ENCODE measurements at places on chromosomes 7 and 10.

DNA sequence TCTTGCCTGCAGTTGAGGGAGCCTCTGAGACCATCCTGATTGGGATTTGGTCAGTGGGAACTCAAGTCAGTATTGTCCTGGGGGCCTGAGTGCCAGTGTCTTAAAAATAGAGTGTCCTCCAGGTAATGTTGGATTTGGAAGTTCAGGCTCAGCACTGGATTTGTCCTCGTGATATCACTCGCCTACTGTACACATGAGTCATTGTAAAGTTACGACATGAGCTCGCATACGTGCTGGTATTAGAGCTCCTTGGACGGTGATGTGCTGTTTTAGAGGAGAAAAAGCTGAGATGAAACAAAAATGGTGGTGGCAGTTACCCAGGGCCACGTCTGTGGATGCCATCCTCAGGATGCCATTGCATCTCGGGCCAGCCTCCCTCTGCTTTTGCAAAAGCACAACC, 78.2 kb downstream of the MGMT start:
- DNase-seq, result no peak

DNA sequence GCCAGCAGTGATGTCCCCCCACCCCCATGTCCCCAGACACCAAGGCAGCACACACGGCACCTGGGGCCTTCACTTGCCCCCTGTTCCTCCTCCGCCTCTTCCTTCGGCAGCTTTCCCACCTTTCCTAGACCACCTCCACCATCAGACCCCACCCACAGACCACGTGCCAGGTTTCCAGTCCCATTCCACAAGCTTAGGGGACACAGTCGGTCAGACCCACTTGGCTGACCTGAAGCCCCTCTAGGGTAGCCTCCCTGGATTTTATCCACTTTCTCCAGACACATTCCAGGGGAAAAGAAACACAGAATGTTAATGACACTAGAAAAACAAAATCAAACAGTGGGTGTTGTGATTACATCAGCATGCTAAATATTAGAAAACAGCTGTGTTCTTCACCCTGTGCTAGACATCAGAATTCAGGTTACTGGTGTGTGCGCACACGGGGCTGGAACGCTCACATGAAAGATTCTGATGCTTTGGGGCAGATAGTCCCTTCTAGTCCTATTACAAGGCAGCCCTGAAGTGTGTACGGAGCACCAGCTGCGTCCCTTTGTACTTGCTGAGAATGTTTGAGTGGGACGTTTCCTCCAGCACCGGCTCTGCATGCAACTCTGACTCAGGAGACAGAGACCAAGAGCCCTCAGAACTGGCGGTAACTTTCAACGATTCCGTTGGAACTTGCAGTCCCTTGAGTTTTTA, 75.5 kb upstream of the PPP2R2D start:
- no peak for DNase-seq

DNA sequence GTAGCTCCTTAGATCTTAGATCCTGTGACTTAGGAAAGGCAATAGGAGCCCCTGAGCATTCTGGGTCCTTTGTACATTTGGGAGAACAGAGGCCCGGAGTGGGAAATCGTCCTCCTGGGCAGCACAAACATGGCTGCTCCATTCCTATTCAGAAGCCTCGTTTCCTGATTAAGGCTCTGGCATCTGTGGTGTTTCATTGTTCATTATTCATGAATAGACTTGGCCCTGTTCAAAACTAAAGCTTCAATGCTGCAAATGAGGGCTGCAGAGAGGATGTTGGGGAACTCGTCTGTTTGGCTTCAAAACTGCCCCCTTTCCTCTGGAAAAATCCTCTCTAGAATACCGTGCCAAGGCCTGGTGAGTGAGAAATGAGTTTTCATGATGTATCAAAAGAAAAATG, 3.4 kb upstream of the HTRA1 start:
- no peak for DNase-seq

GRCh38 chr10:14782691-14783363, 8.1 kb upstream of the FAM107B start:
- no peak for DNase-seq

DNA sequence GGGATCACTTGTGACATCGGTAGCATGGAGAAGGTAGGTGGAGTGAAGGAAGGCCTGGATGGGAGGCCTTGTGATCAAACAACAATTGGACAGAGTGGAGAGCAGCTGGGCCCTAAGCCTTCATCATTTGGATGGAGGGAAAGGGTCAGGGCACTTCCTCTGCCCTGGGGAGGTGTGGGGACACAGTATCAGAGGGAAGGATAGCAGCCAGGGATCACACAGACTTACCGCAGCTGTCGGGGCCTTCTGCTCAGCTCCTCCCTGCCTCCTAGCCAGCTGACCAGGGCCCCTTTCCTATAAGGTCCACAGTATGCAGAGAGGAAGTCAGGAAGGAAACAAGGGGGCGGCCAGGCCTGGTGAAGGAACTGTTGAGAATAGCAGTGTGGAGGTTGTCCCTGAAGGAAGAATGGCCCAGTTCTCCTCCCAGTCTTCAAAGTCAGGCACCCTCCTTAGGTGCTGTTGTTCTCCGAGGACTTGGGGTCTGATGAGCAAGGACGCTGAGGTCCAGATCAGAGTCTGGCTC, 62.1 kb downstream of the ABCC2 start:
- no peak for DNase-seq

GRCh38 chr10:95445223-95445836, 115.8 kb downstream of the SORBS1 start:
- no peak for DNase-seq

GRCh38 chr10:95408983-95409873, 118.4 kb upstream of the PDLIM1 start:
- no peak for DNase-seq

DNA sequence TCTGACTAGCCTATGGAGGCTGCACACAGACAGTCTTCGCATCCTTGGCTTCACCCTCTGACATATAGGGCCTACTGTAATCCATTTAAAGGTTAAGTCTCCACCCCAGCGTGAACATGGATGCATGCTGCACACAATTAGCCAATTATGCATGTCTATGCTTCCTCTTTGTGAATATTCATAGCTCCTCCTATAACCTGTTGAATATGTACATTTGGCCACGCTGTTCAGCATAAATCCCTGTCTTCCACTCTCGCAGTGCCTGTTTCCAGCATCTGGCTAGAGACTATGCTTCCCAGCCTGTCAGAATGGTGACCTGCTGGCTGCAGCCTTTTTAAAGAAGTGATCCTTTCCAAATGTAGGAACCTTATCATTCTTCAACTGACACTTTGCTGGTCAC, 106.7 kb downstream of the PRKAG2 start:
- DNase-seq, result no peak

GRCh38 chr10:66307826-66308225, 618.0 kb upstream of the LRRTM3 start:
- no peak for DNase-seq

- no peak for DNase-seq
Measured at GRCh38 chr10:28118985-28119628, 120.2 kb upstream of the ODAD2 start.

GRCh38 chr7:143382791-143383641, 1.9 kb downstream of the ZYX start:
- DNase-seq, result no peak

DNA sequence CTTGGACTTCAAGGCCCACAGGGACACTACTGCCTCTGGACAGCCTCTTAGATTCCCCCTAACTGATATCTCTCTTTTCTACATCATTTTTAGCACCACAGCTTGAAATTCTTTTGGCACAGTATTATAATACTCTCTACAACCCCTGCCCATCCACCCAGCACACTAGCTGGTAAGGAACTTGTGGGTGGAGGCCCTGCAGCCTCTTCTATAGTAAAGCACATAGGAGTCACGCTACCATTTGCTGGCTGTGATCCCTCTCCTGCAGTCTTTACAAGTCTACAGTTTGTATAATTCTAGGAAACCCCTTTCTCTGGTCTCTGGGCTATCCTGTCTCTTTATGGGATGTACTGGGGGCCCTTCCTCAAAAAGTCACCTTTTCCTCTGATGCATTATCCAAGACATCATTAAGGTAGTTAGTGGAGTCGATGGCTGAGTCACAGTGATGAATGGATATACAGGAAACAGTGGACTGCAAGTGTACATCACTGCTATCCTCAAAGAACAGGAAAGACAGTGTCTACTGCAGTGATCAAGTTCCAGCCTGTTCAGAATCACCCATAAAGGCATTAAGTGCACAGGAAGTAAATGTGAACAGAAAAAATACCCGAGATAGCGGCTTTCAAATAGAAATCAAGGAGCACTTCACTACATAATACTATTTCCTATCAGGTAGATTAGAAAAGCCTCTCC, 54.4 kb downstream of the STK17A start:
- DNase-seq, result no peak

DNA sequence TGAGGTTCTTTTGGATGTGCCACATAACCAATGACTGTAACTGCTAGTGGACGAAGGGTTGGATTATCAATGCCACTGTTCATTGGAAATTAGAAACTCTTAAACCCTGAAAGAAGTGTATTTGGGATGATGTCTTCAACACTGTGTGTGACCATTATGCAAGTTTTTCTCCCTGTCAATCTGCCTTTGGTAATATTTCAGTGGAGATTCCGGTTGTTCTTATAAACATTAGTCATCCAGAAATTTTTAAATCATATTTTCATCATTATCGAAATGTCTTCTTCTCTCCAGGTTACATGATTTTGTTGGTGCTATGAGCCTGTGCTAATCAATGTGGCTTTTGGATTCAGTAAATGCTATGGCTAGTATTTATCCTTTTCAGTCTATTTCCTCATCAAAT, 61.7 kb upstream of the KLF6 start:
- DNase-seq, result no peak

GRCh38 chr10:62661143-62661542, 143.4 kb upstream of the ADO start:
- no peak for DNase-seq

DNA sequence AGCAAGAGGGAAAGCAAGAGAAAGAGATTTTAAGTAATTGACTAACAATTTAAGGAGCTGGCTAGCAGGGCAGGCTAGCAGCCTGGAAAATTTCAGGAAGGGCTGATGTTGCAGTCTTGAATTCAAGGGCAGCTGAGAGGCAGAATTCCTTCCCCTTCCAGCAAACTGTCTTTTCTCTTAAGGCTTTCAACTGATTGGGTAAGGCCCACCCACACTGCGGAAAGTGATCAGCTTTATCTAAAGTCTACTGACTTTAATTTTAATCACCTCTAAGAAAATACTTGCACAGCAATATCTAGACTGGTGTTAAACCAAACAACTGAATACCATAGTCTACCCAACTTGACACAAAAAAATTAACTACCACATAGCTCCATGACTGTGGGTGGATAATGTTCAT, 303.9 kb downstream of the FZD1 start:
- no peak for DNase-seq

- no peak for DNase-seq
Measured at GRCh38 chr10:78644550-78644949, 424.2 kb upstream of the ZMIZ1 start.

DNA sequence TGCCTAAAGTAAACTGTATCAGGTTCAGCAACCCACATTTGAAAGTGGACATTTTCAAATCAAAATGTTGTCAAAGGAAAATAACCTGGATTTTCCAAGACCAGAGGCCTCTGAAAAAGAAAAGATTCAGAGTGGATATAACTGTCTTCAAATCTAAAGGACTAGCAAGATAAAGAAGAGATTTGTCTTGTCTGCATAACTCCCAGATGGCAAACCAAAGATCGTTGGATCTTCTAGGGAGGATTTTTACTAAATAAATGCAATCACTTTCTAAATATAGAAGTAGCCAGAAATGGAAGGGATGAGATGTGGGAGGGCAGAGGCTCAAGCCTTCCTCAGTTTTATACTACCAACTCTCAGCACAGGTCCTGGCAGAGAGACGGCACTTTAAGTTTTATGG, 39.0 kb downstream of the CABCOCO1 start:
- no peak for DNase-seq

DNA sequence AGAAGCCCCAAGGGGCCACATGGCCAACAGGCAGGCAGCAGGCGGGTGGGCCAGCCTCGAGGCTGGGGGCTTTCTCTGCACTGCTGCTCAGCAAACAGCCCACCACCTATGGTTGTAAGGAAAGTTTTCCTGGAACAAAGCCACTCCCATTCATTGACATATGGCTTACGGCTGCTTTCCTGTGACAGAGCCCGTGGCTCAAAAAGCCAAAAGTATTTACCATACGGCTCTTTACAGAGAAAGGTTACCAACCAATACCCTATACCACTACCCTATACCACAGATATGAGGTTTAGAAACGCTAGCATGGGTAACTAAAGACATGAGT, 152.7 kb downstream of the MAD1L1 start:
- DNase-seq, result no peak

- no peak for DNase-seq
Measured at GRCh38 chr7:115240242-115240641, 318.3 kb downstream of the MDFIC start.

- no peak for DNase-seq
Measured at GRCh38 chr7:51316666-51317581, at the start of gene COBL. Gene COBL, minus strand, starts transcription at chr7:51316809. Its CDS starts 176 bp downstream, at chr7:51316633.

- DNase-seq, result no peak
Measured at GRCh38 chr7:36638140-36638539, 86.2 kb downstream of the AOAH start.

DNA sequence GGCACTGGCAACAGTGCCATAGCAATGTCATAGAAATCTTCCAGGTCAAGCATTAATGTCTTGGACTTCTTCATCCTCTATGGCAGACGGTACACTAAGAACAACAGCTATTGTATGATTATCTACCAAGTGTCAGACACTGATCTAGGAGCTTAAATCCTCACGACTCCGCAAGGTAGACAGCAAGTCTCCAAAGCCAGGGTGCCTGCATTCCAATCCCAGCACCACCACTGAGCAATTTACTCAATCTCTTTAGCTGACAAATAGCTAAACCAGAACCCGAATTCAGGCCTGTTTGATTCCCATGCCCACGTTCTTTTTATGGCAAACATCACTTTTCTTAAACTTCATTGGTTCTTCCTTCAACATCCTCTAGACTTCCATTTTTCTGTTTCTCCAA, 31.8 kb downstream of the DNMBP start:
- DNase-seq, result no peak

- DNase-seq, result no peak
Measured at GRCh38 chr7:133755901-133756300, 371.2 kb upstream of the LRGUK start.

DNA sequence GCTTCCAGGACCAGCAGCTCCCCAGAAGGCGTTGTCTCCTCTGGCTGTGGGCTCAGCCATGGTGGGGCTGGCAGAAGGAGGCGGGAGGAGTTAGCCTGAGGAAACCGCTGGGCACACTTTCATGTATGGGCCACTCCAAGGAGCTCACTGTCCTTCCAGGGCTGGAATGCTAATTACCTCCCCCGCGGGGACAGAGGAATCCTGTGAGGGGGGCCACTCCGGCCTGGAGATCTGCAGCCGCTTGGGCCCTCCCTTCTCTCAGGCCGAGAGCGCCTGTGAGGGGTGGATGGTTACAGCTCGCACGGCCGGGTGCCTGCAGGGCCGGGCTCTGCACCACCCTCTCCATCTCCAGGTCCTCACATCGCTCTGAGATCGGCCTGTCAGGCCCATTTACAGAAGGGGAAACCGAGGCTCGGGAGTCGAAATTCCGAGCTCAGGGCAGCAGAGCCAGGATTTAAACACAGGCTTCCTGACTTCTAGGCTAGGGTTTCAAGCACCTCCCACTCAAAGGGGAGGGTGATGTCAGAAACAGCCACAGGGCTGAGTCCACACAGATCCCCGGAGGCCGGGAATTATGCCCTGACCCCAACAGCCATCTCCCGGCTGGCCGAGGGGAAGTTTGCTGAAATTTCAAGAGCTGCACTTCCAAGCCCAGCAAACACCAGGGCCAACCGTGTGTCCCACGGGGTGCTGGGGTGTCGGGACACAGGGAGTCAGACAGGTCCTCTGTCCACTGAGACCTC, 59.1 kb downstream of the PDGFA start:
- no peak for DNase-seq

GRCh38 chr10:27685681-27686080, 59.9 kb downstream of the MKX start:
- no peak for DNase-seq
